ENCODE measurements at places on chromosomes 13 and 19.
A peak's percentile ranks its signal among the peaks of the same experiment; 100 is the strongest.

- DNase-seq: no peak
These were observed 57.4 kb downstream of the ZNF728 start for GRCh38 chr19:22945560-22945959.

GRCh38 chr13:99256709-99257108, 1.5 kb downstream of the GPR18 start:
- DNase-seq: no peak

DNA sequence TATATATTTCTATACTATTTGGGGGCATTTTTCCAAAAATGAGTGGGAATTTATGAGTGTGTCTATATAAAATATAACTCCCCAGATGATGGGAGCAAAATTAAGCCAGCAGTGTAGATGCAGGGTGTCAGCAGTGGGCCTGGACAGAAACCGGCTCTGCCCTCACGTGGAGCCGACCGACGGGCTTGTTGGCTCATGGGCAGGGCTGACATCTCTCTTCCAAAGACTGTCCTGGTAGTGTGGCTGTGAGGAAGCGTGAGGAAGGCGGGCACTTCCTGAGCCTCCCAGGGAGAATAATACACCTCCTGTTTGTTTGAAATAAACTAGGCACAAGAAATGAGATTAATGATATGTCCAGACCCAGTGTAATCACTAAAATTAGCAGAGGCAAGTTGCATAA, 206.5 kb downstream of the TEX29 start:
- DNase-seq: no peak

DNA sequence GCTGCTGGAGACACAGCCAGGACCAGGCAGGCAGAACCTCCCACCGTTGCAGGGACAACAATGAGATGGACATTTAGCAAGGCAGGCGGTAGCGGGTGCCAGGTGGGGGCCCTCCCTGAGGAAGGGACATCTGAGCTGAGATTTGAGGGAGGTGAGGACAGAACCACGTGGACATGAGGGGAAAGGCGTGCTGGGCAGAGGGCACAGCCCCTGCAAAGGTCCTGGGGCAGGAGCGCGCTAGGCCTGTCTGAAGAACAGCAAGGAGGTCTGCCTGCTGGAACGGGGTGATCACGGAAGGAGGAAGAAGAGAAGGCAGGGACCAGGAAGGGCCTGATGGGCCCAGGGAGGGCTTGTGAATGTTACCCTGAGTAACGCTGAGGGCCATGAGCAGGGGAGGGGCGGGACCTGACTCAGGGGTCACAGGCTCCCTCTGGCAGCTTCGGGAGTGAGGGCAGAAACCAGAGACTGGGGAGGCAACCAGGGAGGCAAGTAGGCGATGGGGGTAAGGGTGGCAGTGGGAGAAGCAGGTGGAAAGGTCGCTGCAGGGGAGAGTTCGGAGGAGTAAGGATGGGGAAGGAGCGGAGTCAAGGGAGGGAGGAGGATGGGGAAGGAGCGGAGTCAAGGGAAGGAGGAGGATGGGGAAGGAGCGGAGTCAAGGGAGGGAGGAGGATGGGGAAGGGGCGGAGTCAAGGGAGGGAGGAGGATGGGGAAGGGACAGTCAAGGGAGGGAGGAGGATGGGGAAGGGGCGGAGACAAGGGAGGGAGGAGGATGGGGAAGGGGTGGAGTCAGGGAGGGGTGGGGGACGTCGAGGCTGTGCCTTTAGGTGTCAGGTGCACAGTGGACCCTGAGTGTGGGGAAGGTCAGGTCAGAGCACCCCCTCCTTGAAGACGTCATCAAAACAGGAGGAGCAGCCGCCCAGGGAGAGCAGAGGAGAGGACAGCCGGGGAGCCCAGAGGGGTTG, 15.7 kb upstream of the B3GNT3 start:
- no peak for DNase-seq

DNA sequence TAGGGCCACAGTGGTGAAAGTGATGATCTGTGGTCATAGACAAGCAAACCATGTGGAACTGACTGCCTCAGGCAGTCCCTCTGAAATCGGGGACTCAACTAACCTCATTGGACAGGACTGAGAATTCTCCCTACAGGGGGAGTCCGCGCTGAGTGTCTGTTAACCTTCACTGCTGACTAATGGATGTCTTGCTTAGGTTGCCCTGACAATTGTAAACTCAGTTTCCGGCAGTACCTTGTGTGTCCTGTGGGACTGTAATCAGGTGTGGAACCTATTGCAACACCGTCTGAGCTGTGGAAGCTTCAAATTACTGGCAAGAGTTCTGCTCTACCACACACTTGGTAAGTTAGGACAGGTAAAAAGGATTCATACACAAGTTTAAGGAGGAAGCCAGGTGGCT, 21.8 kb downstream of the ZNF77 start:
- DNase-seq: no peak

GRCh38 chr13:32203736-32204135, 111.4 kb downstream of the ZAR1L start:
- DNase-seq: no peak

- DNase-seq: no peak
These were observed 32.6 kb downstream of the VWA8 start for GRCh38 chr13:41928323-41928722.

DNA sequence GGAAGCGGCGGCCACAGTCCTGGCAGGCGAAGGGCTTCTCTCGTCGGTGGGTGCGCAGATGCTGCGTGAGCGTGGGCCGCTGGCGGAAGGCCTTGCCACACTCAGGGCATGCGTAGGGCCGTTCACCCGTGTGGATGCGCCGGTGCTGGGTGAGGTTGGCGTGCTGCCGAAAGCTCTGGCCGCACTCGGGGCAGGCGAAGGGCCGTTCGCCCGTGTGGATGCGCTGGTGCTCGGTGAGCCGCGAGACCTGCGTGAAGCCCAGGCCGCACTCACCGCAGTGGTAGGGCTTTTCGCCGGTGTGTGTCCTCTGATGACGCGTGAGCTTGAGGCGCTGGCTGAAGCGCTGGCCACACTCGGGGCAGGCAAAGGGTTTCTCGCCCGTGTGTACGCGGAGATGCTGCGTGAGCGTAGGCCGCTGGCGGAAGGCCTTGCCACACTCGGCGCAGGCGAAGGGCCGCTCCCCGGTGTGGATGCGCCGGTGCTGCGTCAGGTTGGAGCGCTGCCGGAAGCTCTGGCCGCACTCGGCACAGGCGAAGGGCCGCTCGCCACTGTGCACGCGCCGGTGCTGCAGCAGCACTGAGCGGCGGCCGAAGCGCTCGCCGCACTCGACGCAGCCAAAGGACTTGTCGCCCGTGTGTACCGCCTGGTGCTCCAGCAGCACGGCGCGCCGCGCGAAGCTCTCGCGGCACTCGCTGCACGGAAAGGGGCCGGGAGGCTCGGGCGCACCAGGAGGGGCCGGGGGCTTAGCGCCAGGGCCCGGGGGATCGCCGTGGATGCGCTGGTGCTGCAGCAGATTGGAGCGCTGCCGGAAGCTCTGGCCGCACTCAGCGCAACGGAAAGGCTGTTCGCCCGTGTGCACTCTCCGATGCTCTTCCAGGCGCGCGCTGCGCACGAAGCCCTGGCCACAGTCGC, 4.0 kb upstream of the UBE2M start:
- DNase-seq: peak; percentile 52

DNA sequence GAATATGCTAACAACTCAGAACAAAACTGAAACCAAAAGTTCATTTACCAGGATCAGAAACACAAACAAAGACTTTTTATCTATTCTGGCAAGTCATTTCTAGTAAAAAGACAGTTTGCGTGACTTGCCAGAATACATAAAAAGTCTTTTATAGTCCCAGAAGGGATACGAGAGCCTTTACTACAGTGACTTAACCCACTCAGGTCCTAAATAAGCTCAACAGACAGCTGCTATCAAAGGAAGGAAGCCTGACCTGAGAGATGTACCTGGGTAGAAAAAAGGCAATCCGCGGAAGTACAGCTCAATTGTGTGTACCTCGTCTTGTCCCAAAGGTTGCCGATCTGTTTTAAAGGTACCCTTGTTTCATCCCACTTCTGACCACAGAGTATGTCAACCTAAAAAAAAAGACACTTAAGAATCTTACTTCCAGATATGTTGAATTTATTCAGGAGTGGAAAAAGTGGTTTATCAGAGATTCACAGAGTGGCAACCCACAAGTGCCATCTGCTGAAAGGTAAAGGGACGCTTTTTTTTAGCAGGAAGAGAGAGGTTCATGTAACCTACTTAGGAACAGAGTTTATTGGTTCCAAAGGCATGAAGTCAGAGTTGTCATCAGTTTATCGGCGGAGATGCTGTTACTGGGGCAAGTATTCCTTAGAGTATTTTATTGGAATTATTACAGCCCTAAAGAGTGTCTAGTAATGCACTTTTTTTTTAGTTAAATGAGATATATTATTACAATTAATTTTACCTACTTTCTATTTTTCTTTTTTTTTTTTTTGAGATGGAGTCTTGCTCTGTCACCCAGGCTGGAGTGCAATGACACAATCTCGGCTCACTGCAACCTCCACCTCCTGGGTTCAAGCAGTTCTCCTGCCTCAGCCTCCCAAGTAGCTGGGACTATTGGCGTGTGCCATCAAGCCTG, 69.7 kb upstream of the C1QTNF9B start:
- peak; percentile 30 for DNase-seq

DNA sequence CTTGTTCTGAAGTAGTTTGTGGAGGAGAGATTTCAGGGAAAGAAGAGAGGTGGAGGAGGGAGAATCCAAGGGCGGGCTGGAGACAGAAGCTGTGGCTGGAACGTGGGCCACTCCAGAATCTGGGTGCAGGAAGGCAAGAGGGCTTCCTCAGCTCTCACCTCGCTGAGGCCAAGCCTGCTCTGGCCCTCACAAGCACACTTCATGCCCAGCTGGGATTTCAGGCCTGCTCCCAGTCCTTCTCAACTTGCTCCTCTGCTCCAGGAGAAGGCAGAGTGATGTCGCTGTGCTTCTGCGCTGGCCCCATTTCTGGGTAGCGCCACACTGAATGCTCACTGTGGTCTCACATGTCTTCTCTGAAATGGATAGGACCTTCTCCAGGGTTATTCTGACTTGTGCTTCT, 328.8 kb downstream of the FGF9 start:
- DNase-seq: no peak

DNA sequence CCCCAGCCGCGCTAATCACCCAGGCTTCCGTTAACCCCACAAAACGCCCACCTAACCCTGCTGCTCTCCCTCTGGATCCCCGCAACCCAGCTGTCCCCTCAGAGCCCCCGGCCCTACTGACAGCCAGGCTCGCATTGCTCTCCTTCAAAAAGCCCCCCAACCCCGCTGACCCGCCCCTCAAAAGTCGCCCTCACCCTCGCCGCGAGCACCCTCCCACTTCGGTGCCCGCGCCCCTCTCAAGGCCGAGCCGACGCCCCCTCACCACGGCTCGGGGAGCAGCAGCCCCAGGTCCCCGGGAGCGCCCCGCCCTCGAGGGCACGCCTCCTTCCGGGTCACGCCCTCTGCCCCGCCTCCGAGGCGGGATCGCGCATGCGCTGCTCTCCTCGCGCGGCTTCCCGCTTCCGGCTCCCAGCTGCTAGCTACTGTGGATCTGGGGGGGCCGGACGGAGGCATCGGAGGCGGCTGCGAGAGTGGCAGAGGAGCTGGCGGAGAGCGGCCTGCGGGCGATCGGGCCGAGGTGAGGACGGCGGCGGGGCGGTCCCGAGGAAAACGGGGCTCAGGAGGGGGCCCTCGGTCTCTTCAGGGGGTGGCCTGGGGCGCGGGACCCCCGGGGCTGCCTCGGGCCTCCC, 46.1 kb downstream of the ARHGEF18 start:
- DNase-seq: peak; percentile 93

DNA sequence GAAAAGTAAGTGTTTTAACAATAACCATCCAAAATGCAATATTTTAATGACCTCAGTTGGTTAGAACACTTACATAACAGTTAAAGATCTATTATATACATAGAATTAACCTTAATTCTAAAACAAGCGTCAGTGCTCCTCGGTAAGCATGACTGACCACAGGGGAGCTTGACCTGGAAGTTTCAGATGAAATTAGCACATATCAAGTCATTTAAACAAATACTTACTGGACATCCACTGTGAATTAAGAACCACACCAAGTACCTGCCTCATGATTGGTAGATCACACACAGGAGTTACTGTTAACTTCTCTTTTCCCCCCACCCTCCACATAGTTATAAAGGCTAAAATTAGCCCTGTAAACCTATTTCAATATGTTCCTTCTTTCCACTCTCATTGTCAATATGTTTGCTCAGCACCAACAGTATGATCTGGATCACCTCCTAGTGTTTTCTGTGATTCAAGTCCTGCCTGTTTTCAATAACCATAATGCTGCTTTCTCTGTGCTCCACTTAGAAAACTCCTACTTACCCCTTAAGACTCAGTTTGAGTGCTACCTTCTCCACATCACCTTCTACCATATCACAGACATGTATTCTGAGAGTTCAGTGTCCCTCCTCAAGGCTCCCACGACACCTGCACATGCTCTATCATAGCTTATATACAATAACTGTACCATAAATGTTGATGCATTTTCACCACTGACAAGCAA, 209.0 kb downstream of the VWA8 start:
- DNase-seq: no peak

GRCh38 chr13:110359840-110360301, 52.8 kb downstream of the COL4A2 start:
- DNase-seq: no peak

GRCh38 chr19:17121736-17122293, 46.2 kb downstream of the MYO9B start:
- no peak for DNase-seq

DNA sequence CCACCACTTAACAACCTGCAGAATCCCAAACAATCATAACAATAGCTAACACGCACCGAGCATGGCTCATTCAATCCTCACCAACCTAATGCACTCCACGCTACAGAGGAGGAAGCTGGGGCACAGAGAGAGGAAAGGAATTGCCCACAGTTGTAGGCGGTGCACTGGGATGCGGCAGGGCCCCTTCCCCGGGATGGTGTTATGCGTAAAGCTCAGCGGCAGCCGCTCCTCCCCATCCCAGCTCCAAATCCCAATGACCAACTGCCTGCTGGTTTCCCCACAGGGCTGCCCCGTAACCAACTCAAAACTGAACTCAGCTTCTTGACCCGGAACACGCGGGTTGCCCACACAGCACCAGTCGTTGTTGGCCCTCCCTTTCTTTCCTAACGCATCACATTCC, 42.2 kb downstream of the SERP2 start:
- no peak for DNase-seq

- no peak for DNase-seq
These were observed 92.7 kb upstream of the SLC7A1 start for GRCh38 chr13:29688193-29688592.

GRCh38 chr13:100179276-100179675, 90.4 kb downstream of the PCCA start:
- DNase-seq: no peak

DNA sequence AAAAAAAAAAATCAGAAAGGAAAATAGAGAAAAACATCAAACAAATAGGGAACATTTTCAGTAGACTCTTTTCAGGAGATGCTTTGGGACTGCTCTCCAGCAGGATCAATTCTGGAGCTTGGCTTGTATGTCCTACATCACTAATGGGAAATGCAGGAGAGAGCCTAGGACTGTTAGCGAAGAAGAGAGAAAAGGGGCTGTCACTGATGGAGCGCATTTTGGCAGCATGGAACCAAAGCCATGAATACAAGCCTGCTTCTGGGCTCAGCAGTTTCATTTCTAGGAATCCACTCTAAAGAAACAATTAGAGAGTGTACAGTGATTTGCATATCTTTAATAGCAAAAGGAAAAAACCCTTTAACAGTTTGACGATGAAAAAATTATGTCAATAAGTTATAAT, 203.9 kb downstream of the NUFIP1 start:
- DNase-seq: no peak

DNA sequence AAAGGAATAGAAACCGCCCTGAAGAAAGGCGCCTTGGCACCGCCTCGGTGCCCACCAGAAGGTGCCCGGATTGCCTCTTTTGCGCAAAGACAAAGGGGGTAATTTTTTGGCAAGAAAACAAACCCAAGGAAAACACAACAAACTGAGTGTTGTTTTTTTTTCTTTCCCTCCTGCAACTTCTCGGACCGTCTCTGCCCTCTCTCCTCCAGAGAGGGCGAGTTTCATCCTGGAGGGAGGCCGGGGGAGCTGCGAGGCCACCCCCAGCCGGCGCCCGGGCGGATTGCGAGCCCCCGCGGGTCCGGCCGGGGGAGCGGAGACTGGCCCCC, 2.3 kb downstream of the ZNF536 start:
- no peak for DNase-seq

Data from activated CD4-positive, alpha-beta memory T cell treated with anti-CD3 and anti-CD28 coated beads, Interleukin-2, amount 10 ng/mL, durations not matched to agents 7 days and 5 days (primary cell).